G401 (cell line): ENCODE measurements at places on chromosomes 2 and 18.
A peak's percentile ranks its signal among the peaks of the same experiment; 100 is the strongest.

DNA sequence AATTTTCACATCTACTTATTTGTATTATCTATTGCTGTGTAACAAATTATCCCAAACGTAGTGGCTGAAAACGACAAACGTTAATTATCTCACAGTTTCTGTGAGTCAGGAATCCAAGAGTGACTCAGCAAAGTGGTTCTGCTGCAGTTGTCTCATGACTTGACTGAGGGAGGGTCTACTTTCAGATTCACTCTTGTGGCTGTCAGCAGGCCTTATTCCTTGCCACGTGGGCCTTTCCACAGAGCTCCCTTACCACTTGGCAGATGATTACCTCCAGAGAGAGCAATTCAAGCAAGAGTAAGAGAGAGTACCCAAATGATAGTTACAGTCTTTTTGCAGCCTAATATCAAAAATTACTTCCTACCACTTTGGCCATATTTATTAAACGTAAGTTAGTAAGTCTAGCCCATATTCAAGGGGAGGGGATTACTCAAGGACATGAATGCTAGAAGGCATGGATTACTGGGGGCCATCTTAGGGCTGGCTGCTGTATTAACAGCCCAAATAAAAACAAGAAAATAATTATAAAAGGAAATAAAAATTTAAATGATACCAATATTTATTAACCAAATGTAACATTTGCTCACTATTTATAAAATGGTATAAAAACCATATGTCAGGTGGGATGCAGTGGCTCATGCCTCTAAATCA, 48.7 kb upstream of the NBEAL1 start:
- no peak for DNase-seq

DNA sequence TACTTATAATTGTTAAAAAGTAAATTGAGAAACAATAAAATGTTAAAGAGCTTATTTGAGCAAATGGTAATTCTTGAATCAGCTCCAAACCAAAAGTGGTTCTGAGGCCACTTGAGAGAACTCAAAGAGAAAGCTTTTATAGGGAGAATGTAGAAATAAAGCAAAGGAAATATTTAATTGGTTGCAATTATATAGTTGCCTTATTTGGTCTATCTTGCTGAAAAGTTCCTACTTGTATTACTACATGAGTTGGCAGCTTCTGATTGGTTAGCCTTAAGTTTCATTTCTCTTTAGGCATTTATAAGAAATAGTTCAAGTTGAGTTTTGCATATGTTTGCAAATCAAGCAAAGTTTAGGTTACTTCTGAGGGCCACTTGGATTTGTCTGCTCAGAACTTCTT, 38.1 kb downstream of the SCN2A start:
- no peak for DNase-seq

DNA sequence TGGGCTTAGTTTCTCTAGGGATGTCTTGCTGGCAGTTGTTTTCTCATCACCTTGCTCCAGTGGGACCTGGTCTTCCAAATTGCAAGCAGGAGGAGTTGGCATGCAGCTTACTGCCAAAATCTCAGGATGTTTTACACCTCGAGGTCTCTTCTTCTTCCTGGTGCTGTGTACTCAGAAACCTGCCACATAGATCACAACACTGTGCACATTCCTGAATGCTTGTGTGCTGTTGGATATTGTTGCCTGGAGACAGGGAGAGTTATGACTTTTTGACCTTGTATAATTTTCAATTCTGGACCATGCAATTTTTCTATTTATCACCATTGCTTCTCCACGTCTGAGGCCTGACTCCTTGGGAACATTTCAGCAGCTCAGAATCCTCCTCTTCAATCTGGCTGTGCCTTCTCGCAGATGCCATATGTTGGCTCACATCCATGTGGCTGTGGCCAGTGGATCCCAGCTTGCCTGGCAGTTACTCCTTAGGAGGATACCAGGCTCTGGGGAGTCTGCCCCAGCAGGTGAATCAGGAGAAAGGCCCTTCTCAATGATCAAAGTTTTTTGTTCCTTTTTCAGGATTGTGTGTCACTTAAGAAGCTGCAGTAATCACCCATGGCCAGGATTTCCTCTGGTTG, 489.3 kb downstream of the TSN start:
- peak; percentile 60 for DNase-seq

DNA sequence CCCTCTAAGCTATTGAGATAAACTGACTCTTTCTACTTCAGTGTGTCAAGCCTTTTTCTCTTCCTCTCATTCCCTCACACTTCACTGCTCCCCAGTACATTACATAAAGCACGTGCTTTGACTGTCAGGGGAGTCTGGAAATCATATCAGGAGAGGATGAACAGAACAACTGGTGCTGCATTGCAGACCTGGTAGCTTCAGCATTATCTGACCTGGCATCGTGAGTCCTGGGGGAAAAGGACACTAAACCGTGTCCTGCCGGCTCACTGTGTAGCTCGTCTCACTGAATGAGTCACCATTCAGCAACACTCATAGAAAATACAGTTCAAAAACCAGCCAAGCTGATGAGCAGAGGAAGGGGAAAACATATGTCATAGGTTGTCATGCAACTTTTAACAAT, 108.5 kb upstream of the UNC80 start:
- DNase-seq: peak; percentile 88

DNA sequence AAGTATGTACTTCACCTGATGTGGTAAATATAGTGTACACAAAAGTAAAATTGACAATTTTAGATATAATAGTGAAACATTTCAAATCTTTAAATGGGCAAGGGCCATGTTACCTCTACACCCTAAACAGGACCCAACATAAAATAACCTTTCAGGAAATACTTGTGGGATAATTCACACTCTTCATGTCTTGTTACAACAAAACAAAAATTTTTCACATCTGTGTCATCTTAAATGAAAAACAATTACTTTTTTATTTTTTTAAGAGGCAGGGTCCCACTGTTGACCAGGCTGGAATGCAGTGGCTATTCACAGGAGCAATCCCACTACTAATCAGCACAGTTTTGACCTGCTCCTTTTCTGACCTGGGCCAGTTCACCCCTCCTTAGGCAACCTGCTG, 42.1 kb downstream of the SRBD1 start:
- DNase-seq: no peak
